ENCODE measurements at places on chromosomes 3 and 15.
A peak's percentile ranks its signal among the peaks of the same experiment; 100 is the strongest.

DNA sequence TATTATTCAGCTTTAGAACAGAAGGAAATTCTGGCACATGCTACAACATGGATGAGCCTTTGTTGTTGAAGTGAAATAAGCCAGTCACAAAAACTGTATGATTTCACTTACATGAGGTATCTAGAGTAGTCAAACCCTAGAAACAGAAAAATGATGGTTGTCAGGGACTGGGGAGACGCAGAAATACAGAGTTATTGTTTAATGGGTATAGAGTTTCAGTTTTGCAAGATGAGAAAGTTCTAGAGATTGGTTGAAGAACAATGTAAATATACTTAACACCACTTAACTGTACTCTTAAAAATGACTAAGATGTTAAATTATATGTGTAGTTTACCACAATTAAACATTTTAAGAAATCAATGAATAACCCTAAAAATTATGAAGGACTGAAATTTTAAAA lies 15.8 kb downstream of the SPTSSB start:
- no peak for DNase-seq

DNA sequence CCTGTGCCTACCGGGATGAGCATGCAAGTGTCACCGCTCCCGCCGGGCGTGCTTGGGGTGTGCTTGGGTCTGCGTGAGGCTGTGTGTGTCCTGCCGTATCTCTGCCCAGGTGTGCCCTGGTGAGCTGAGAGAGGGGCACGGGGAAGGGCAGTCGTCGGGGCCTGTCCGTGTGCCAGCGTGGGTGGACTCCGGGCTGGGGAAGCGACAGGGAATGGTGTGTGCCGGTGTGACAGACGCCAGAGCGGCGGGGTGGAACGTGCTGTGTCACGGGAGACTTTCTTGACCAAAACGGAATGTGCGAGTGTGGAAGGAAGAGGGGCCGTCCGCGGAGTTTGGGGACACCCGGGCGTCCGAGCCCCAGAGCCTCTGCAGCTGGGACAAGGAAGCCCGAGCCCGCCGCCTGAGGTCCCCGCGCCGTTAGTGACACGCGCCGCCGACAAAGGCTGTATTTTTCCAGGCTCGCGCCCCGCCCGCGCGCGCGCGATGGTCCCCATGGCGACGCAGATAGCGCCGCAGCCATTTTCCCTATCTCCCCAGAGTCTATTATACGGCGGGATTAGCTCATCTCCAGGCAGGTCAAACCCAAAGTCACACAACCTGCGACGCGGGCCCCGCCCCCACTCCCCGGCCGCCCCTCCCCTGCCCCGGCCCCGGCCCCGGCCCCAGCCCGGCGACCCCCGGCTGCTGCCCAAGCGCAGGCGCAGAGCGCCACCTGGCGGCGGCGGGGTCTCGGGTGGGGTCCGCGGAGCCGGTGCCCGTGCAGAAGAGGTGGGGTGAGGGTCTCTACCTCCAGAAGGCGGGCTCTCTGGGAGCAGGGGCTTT lies 4.5 kb upstream of the GATA2 start:
- DNase-seq = no peak

- no peak for DNase-seq
Measured at GRCh38 chr3:7543294-7543880, 682.5 kb downstream of the GRM7 start.

DNA sequence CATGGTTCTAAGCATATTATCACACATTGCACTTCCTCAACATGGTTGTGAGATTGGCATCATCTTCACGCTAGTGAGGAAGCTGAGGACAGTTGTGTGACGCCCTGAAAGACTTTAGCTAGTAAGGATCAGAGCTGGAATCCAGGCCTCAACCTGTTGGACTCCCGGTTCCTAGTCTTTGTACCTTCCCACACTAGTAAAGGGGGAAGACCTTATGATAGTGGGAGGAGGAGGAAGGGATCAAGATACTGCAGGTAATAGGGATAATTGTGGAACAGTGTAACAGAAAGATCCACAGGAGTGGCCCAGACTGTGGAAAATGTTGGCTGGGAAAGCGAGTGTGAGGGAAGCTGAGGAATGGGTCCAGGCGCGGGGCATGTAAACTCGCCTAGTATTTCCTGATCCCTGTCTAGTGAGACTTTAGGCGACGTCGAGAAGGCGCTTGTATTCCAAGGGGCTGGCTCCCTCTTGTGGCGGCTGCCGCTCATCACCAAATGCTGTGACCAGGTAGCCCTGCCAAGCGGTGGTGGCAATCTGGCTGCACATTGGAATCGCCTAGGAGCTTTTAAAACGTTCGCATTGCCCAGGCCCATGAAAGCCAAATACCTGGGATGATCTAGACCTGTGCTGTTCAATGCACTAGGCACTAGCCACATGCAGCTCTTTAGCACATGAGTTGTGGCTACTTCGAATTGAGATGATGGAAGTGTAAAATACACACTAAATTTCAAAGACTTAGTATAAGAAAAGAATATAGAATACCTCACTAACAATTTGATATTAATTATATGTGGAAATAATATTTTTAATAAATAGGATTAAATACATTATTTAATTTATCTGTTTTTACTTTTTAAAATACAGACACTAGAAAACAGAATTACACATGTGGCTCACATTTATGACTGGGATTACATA lies 38.8 kb upstream of the CLDN18 start:
- DNase-seq = peak; percentile 67

DNA sequence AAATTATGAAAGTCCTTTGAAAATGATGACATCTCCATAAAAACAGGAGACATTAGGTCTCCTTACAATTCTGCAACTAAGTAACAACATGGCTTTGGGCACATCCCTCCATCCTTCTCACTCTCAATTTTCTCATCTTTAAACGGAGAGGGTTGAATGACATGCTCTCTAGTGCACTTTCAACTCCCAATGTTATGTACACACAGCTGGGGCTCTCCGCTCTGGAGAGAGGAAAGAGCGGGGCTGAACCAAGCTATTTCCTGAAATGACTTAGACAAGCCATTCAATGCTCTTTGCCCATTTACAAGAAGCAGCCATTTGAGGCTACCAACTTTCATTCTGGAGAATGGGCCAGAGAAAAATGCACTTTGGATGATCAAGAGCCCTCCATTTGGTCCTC lies 144.2 kb upstream of the BNIP2 start:
- DNase-seq = no peak

GRCh38 chr3:128906804-128907525 lies 27.5 kb downstream of the ACAD9 start:
- no peak for DNase-seq
